ENCODE measurements at places on chromosomes 3 and 15.

GRCh38 chr3:169952045-169952444 lies 14.6 kb upstream of the SEC62 start:
- no peak for DNase-seq

GRCh38 chr3:6994081-6994668 lies 133.3 kb downstream of the GRM7 start:
- no peak for DNase-seq

DNA sequence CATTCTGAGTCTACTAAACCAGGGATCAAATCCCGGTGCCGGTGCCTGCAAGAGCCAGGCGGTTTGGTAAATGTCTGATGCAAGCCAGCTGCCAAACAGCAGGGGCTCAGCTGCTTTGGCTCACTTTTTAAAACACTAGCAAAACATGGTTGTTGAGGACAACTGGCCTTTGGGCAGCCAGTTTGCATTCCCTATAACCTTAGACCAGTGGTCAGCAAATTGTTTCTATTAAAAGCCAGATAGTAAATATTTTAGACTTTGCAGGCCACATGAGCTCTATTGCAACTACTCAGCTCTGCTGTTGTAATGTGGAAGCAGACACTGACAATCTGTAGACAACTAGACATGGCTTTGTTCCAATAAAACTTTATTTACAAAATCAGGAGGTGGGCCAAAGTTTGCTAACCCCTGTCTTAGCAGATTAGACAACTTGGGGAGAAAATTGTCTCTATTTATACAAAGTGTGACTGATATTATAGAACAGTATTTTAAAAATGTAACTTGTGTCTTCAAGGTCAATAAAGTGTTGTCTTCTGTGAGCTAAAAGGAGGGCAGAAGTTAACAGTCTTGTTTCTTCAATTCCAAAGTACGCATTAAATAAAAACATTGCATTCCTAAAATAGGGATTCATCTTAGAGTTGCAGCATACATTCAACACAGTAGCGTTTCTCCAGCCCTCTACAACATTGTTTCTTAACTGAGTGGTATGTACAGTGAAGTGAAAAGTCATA lies 67.6 kb downstream of the SSUH2 start:
- no peak for DNase-seq

DNA sequence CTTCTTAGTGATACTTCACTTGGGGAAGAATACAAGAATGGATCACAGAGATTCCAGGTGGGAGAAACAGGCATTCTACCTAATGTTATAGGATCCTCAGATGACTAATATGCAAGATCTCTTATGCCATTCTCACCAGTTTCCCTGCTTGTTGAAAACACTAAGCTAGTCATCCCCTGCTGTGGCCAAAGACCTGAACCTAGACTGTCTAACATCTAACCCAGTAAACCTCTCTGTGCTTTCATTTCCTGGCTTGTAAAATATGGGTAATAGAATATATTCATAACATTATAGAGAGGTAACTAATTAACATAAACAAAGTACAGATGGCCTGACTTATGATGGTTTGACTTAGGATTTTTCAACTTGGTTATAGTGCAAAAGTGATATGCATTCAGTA lies 776.3 kb downstream of the TUSC7 start:
- no peak for DNase-seq

DNA sequence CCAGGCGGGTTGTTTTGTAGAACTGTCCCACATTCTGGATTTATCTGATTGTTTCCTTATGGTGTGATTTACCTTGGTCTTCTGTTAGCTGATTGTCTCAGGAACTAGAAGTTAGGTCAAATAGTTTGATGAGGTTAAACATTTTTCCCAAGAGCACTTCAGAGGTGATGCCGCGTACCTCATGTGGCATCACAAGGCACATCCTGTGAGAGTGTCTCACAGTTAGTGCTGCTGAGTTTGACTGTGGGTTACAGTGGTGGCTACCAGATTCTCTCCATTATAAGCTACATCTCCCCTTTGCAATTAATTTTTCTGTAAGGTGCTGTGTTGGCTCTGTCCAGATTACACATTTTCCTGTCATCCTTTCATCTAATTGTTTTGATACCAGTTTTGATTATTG lies 12.6 kb downstream of the RPUSD3 start:
- no peak for DNase-seq

GRCh38 chr15:70475407-70475781 lies 288.0 kb downstream of the UACA start:
- no peak for DNase-seq
